ENCODE measurements at places on chromosomes 4 and X. TPM values are rescaled to one million over a fixed set of nuclear protein-coding genes. Genes with fewer than 3 reads are reported as not detected.
A peak's percentile ranks its signal among the peaks of the same experiment; 100 is the strongest.

Gene USP27X
- total RNA-seq, result 3.0 TPM

- H3K4me1 ChIP-seq, result no peaks in the 10 kb centered on the region
- H3K4me3 ChIP-seq, result no peak overlapping the region
- H3K36me3 ChIP-seq, result no peaks in the 10 kb centered on the region
- H3K27ac ChIP-seq, result no peak overlapping the region
- DNase-seq, result no peak
- no peaks in the 10 kb centered on the region for H3K27me3 ChIP-seq
Observed at GRCh38 chrX:150438165-150438564, 75.0 kb downstream of the MAMLD1 start.

Gene MPC1L
- total RNA-seq, result not detected

- H3K27me3 ChIP-seq, result no peaks in the 10 kb centered on the region
- H3K36me3 ChIP-seq, result no peaks in the 10 kb centered on the region
- DNase-seq, result no peak
- no peak overlapping the region for H3K4me3 ChIP-seq
- no peaks in the 10 kb centered on the region for H3K4me1 ChIP-seq
Observed at GRCh38 chr4:128980816-128981326, 112.5 kb downstream of the SCLT1 start.

Gene SLC25A43
- total RNA-seq, result 13.5 TPM

Gene DDX53
- not detected for total RNA-seq

Gene WDR17
- 3.2 TPM for total RNA-seq

GRCh38 chrX:30713061-30713525, 59.9 kb downstream of the GK start:
- no peaks in the 10 kb centered on the region for H3K27me3 ChIP-seq
- no peaks in the 10 kb centered on the region for H3K4me1 ChIP-seq
- H3K4me3 ChIP-seq, result no peak overlapping the region
- H3K36me3 ChIP-seq, result peaks cover 3% of the 10 kb centered on the region

- no peak overlapping the region for H3K4me3 ChIP-seq
- no peak for DNase-seq
- no peaks in the 10 kb centered on the region for H3K36me3 ChIP-seq
- H3K27me3 ChIP-seq, result no peaks in the 10 kb centered on the region
- no peaks in the 10 kb centered on the region for H3K4me1 ChIP-seq
Observed at GRCh38 chr4:23097251-23097650, 404.5 kb downstream of the GBA3 start.

DNA sequence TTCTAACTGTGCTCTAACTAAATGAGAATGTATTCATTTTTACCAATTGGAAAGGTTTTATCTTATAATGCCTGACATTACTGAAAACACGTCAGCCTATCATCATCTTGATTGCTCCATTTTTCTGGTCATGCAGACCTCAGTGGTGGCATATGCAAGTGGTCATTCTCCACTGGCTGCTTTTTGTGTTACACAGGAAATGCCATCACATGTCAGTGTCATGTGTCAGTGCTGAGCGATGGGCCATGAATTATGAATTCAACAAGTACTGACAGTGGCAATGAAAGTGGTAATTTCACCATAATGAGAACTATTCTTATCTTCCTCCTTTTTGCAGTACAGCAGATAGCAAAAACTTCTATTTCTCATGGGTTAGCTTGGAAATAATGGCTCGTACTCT, 190.5 kb downstream of the PACRGL start:
- DNase-seq, result no peak
- H3K4me3 ChIP-seq, result no peak overlapping the region
- H3K36me3 ChIP-seq, result no peaks in the 10 kb centered on the region
- no peak overlapping the region for H3K27ac ChIP-seq

DNA sequence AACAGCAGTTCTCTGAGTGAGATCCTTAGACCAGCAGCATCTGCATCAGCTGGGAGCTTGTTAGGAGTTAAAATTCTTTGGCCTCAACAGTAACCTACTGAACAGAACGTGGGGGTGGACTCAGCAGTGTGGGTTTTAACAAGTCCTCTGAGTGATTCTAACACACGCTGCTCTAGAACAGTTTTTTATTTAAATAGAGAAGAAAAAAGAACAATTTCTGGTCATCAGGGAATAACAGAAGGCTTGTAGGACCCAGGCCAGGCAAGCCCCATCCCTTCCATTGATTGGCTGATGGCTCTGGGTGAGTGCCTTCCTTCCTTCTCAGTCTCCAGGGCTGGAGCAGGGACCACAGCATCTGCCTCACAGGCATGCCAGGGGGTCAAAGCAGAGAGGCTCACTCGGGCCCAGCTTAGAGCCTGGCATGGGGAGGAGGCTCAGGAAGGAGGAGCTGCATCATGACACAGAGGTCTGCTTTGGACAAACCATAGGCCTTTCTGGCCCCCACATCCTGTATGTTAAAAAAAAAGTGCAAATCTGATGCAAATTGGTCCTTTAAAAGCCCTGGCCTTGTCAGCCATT, 56.7 kb downstream of the JAKMIP1 start:
- H3K27ac ChIP-seq, result no peak overlapping the region
- no peak overlapping the region for H3K4me3 ChIP-seq
- H3K4me1 ChIP-seq, result no peaks in the 10 kb centered on the region
- H3K27me3 ChIP-seq, result no peaks in the 10 kb centered on the region
- no peak for DNase-seq
- no peaks in the 10 kb centered on the region for H3K36me3 ChIP-seq

DNA sequence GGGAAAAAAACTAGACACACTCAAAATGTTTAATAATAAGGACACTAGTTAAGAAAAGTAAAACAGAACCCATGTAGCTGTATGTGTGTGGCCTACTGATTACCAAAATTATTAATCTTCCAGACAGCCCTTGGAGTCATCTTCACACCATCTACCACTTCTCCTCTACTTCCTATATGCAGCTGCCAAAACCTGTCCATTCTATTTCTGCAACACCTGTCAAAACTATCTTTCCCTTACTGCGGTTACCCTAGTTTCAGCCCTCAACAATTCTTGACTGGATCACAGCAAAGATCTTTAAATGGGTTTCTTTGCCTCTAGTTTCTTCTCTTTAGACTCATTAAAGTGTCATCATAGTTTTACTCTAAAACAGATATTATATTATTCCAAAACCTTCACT, 72.6 kb downstream of the GPR82 start:
- no peak overlapping the region for H3K27ac ChIP-seq
- H3K4me1 ChIP-seq, result no peaks in the 10 kb centered on the region
- DNase-seq, result no peak

DNA sequence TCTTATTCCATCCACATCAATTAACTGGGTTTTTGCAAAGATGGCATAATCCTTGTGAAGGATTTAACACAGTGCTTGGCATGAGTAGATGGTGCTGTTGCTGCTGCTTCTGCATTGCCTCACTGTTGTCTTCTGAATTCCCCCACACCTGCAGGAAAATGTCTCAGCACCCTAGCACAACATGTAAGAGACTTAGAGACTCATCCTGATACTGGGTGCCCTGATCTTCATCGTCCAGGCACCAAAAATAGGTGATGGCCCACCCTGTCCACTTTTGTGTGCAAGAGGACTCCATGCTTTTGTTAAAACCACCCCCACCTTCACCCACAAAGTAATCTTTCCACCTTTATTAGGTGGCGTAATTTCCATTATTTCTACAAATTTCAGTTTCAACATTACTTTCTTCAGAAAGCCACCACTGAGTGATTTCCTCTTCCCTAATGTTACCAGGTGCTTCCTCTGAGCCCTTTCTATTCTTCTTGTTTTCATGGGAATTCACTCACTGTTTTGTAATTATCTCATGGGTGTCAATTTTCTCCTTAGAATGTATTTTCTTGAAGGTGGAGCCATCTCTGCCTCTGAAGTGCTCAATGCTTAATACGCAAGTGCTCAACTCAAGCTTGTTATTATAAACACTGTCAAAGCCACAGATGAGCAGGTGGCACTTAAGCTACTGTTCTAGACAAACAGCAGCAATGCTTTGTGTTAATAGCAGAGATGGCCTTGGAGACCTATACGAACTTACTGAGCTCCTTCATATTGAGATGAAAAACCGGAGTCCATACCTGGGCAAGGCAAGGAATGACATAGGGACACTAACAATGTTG, 89.5 kb downstream of the HS3ST1 start:
- no peak overlapping the region for H3K27ac ChIP-seq
- no peaks in the 10 kb centered on the region for H3K27me3 ChIP-seq
- no peak overlapping the region for H3K4me3 ChIP-seq

- no peak overlapping the region for H3K4me3 ChIP-seq
- no peaks in the 10 kb centered on the region for H3K27me3 ChIP-seq
- no peak overlapping the region for H3K27ac ChIP-seq
- no peak for DNase-seq
Observed at GRCh38 chr4:25847329-25847728, 15.5 kb downstream of the SEL1L3 start.

Gene ZNF275
- total RNA-seq, result 9.0 TPM

GRCh38 chr4:169236078-169236477, 34.7 kb downstream of the SH3RF1 start:
- no peaks in the 10 kb centered on the region for H3K36me3 ChIP-seq
- peaks cover 40% of the 10 kb centered on the region for H3K4me1 ChIP-seq
- DNase-seq, result no peak
- no peak overlapping the region for H3K4me3 ChIP-seq
- H3K27me3 ChIP-seq, result no peaks in the 10 kb centered on the region

Gene USP26
- total RNA-seq, result not detected

DNA sequence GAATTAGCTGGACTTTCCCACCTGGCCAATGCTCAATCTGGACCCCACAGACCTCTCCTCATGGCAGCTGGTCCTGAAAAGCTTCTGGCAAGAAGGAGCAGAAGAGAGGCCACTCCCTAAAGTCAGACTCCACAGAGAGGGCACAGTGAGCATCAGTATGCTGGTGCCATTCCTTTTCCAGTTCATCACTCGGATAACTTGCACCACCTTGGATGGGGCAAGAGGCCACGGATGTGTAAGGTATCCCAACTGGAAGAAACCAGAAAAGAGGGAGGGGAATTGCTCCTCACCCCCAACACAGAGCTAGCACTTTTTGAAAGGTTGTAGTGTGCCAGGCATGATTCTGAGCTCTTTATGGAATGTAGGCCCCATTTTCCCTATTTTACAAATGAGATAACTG, 85.9 kb downstream of the STK32B start:
- H3K27ac ChIP-seq, result no peak overlapping the region
- no peaks in the 10 kb centered on the region for H3K27me3 ChIP-seq
- no peaks in the 10 kb centered on the region for H3K36me3 ChIP-seq
- H3K4me1 ChIP-seq, result no peaks in the 10 kb centered on the region

Gene KDR
- total RNA-seq, result 48.6 TPM

DNA sequence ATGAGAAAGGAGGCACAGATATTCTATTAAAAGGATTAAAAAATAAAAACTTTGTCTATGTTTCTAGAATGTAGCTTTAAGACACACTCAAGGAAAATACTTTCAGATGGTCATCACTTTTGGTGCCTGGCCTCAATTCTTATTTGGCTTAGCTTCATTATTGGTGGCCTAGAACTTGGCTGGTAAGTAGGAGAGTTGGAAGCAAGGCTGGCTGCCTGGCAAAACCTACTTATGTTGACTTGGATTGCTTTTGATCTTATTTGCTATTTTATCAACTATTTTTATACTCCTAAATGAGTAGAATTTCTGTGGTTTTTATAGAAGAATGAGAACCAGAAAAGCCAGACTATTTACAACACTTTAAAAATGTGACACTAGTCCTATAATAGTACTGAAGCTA, 35.3 kb upstream of the JADE3 start:
- DNase-seq, result no peak
- no peak overlapping the region for H3K27ac ChIP-seq
- H3K27me3 ChIP-seq, result no peaks in the 10 kb centered on the region
- no peak overlapping the region for H3K4me3 ChIP-seq
- no peaks in the 10 kb centered on the region for H3K4me1 ChIP-seq
- H3K36me3 ChIP-seq, result peaks cover 10% of the 10 kb centered on the region

DNA sequence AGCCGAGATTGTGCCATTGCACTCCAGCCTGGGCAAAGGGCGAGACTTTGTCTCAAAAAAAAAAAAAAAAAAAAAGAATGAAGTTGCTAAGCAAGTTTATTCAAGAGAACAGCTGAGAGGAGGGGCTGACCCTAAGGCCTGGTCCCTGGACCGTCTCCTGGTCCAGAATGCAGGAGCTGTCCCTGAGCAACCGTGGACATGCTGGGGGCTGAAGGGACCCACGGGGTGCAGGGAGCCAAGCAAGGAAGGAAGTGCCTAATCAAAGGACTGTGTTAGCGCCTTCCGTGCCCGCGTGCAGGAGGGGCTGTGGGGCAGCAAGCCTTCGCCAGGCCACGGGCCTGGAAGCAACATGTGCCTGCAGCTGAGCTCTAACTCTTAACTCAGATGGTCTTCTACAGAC, 39.1 kb upstream of the CDKN2AIP start:
- H3K36me3 ChIP-seq, result no peaks in the 10 kb centered on the region
- DNase-seq, result peak; percentile 41
- no peak overlapping the region for H3K27ac ChIP-seq

DNA sequence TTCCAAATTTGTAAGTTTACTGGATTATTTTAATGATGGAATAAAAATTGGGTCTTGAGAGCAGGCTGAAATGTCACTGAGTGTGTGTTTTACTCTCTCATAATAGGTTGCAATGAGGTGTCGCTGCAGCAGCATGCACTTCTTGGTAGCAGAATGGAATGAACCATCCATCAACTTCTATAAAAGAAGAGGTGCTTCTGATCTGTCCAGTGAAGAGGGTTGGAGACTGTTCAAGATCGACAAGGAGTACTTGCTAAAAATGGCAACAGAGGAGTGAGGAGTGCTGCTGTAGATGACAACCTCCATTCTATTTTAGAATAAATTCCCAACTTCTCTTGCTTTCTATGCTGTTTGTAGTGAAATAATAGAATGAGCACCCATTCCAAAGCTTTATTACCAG, 2.6 kb downstream of the SAT1 start:
- peaks cover 6% of the 10 kb centered on the region for H3K4me1 ChIP-seq
- DNase-seq, result no peak
- H3K27me3 ChIP-seq, result no peaks in the 10 kb centered on the region
- peak overlapping the region; percentile 93 for H3K27ac ChIP-seq
- H3K36me3 ChIP-seq, result no peaks in the 10 kb centered on the region

DNA sequence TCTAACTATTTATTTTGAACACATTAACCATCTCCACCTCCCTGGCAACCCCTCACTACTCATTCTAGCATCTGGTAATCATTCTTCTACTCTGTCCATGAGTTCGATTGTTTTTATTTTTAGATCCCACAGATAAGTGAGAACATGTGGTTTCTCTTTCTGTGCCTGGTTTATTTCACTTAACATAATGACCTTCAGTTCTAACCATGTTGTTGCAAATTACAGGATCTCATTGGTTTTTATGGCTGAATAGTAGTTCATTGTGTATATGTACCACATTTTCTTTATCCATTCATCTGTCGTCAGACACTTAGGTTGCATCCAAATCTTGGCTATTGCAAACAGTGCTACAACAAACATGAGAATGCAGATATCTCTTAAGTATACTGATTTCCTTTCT, 33.4 kb upstream of the FAM47B start:
- no peaks in the 10 kb centered on the region for H3K4me1 ChIP-seq
- DNase-seq, result no peak
- H3K36me3 ChIP-seq, result no peaks in the 10 kb centered on the region
- H3K4me3 ChIP-seq, result no peak overlapping the region

DNA sequence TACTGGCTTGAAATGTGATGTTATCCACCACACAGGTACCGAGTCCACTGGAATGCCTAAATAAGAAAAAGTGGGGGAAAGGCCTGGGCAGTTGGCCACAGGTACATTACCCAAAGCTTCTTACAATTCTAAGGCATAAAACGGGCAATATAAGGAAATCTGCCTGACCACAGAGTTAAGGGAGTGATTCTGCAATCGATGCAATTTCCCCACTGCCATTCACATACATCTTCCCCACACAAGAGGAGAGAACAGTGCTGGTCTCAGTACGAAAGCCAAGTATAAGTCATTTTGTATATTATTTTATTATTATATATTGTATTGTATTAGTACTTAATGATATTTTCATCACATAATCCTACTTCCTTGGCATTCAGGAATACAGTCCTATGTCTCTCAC, 30.6 kb downstream of the RFC1 start:
- no peak for DNase-seq
- H3K27me3 ChIP-seq, result no peaks in the 10 kb centered on the region
- no peak overlapping the region for H3K4me3 ChIP-seq
- no peak overlapping the region for H3K27ac ChIP-seq

Gene CCDC110
- 0.75 TPM for total RNA-seq
